ENCODE measurements at places on chromosomes 3 and 15. TPM values are rescaled to one million over a fixed set of nuclear protein-coding genes. Genes with fewer than 3 reads are reported as not detected.

The ESYT3 gene
- total RNA-seq = 0.07 TPM

The SCN11A gene
- 0.09 TPM for total RNA-seq

The SUSD5 gene
- not detected for total RNA-seq

The ACTC1 gene
- not detected for total RNA-seq

The GOLGA8G gene
- total RNA-seq = not detected

The ALDH1L1 gene
- not detected for total RNA-seq

The AQP9 gene
- 0.18 TPM for total RNA-seq

The MLF1 gene
- total RNA-seq = 4.0 TPM

The CPLX3 gene
- not detected for total RNA-seq

The LRTM1 gene
- total RNA-seq = not detected

The UROC1 gene
- total RNA-seq = not detected

The P2RY12 gene
- total RNA-seq = not detected

The POPDC2 gene
- total RNA-seq = 3.2 TPM

The CCR4 gene
- total RNA-seq = 113 TPM

The GOLGA6L7 gene
- total RNA-seq = not detected

The MESP2 gene
- not detected for total RNA-seq

The UBR1 gene
- 28.6 TPM for total RNA-seq

The MME gene
- not detected for total RNA-seq

The GREM1 gene
- total RNA-seq = not detected

Data from CD8-positive, alpha-beta memory T cell (primary cell).